ENCODE measurements at places on chromosomes 6 and 20. TPM values are rescaled to one million over a fixed set of nuclear protein-coding genes. Genes with fewer than 3 reads are reported as not detected.

- peak; percentile 73 for DNase-seq
Measured at GRCh38 chr20:10453241-10453640, 18.1 kb downstream of the SLX4IP start.

DNA sequence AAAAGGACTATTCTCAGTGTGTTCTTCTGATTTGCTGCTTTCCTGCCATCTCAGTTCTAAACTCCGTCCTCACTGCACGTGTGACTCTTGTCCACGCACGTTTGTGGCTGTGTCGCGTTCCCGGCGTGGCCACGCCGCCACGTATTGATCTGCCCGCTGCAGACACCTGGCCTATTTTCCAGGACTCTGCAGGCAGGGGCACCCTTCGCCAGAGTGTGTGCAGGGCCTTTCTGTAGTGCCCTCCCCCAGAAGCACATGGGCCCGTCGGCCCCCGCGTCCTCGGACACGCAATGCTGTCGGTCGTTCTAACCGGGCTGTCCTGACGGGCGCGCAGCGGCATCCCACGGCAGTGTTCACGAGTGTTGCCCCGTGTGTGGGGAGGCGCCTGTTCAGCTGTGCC is 87.6 kb downstream of the YTHDF1 start:
- no peak for DNase-seq

The RSPH4A gene
- total RNA-seq = not detected

The FOXF2 gene
- not detected for total RNA-seq

The STX11 gene
- total RNA-seq = not detected

The GTSF1L gene
- not detected for total RNA-seq

The SIM1 gene
- total RNA-seq = not detected

GRCh38 chr6:161261325-161261724 is 12.5 kb downstream of the AGPAT4 start:
- no peak for DNase-seq

DNA sequence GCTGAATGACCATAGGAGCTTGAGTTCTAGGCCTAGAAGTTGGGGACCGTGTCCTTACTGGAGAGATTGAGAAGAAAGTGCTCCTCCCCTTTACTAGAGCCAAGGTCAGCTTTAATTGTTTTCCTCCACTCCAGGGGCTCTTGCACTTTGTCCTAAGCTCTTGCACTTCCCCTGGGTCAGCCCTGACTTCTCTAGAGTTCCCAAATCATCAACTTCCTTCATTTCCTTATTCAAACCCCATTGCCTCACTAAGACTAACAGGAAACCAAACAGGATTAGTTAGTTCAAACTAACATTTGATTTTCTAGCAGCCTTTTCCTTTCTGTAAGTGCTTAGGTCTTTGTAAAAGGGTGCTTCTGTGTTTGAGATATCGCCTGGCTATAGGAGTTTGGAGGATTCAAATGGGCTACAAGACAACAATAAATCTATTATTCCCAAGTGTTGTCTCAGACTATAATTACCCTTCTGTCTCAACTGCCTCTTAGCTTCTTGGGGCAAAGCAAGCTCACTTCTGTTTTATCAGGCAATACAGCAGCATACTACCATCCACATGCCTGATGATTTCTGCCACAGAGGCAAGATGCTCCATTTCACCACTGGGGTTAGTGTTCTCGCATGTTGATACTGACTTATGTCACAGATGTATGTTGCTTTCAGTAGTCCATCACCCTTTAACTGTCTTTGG is 12.8 kb upstream of the DTNBP1 start:
- DNase-seq = peak; percentile 11

The FOXQ1 gene
- not detected for total RNA-seq

DNA sequence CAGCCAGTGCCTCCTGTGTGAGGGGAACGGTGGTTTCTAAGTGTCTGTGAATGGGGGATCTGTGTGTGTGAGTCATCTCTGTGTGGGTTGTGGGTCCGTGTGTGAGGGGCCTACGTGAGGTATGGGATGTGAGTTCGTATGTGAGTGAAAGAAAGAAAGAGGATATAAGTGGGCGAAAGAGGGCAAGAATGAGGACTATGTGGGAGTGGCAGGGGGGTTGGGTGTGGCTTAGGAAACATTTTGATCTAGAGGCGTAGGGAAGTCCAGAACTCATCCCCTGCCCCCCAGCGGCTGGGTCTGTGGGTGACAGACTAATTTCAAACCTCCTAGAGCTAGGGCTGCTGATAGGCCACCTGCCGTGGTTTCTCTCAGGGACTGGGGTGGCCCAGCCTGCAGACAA is 35.5 kb downstream of the DHX35 start:
- DNase-seq = peak; percentile 79

GRCh38 chr6:102746941-102747340 is 1353.4 kb downstream of the GRIK2 start:
- no peak for DNase-seq

DNA sequence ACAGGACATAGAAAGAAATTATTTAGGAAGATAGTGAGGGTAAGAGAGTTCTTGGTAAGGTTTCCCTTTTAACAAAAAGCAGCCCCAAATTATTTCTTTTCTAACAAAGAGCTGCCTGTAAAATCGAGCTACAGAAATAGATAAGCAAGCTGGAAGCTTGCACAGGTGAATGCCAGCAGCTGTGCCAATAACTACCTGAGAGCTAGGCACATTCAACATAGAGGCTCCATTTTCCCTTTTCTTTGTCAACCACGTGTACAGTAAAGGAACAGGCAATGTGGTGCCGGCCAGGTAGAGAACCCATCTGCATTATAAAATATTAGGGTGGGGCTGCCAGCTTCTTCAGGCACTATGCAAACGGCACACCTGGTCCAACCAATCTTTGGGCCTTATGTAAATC is 341.6 kb upstream of the JAG1 start:
- DNase-seq = no peak

DNA sequence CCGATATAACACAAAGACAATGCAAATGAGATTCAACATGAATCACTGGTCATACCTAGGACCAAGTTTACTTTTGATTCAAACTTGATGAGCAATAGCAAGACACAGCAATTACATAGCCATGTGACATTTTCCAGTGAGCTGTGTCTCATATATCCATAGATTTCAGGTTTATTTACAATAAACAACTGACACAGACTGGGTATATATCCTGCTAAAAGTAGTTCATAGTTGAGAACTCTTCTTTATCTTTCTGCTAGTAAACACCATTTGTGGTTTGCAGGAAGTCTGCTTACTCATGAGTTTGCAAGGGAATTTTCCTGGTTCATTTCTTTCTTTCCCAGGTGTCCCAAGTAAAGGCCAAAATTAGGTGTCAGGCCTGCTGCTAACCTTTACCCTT is 343.4 kb downstream of the KIF16B start:
- DNase-seq = no peak

The TEAD3 gene
- total RNA-seq = not detected

DNA sequence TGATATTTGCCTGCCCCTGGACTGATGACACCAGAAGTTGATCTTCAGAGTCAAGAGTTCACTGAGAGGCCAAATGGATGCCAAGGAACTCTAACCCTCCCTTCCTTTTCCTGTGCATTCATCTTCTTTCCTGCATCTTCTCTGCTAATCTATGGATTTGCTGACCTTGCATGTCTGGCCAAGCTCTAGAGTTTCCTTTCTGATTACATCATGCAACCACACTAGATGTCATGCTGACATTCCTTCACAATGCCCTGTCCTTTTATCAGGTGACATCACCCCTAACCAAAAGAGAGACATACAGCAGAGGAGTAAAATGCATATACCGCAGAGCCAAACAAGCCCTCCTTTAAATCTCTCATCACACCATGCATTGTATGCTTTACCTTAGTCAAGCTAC is 487.6 kb downstream of the TFAP2A start:
- DNase-seq = no peak

DNA sequence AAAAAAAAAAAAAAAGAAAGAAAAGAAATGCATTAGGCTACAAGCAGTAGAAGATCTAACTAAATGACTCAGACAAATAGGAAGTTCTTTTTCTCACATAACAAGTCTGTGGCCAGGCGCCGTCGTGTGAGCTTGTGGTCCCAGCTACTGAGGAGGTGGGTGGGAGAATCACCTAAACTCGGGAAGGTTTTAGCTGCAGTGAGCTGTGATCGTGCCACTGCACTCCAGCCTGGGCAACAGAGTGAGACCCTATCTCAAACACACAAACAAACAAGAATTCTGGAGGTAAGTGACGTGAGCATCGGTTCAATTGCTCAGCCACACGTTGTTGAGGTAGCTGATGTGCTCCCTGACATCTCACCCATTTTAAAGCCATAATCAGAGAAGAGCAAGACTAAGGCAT is 37.9 kb upstream of the SLC23A2 start:
- no peak for DNase-seq

The CST1 gene
- not detected for total RNA-seq

- DNase-seq = no peak
Measured at GRCh38 chr6:51265426-51265825, 446.8 kb downstream of the TFAP2B start.

The C20orf144 gene
- 0.69 TPM for total RNA-seq

The SLC22A23 gene
- not detected for total RNA-seq

The ANKRD66 gene
- total RNA-seq = not detected

- DNase-seq = no peak
Measured at GRCh38 chr6:86477500-86478148, 459.7 kb upstream of the HTR1E start.

The C6orf58 gene
- not detected for total RNA-seq

The CGA gene
- total RNA-seq = not detected

The PABPC1L gene
- total RNA-seq = 81.0 TPM

- DNase-seq = no peak
Measured at GRCh38 chr6:83231146-83231545, 38.0 kb downstream of the RWDD2A start.

GRCh38 chr20:37567671-37568588 is 40.3 kb upstream of the BLCAP start:
- no peak for DNase-seq

The ID1 gene
- total RNA-seq = 5.0 TPM

GRCh38 chr6:154223296-154223695 is 133.3 kb downstream of the IPCEF1 start:
- DNase-seq = no peak

DNA sequence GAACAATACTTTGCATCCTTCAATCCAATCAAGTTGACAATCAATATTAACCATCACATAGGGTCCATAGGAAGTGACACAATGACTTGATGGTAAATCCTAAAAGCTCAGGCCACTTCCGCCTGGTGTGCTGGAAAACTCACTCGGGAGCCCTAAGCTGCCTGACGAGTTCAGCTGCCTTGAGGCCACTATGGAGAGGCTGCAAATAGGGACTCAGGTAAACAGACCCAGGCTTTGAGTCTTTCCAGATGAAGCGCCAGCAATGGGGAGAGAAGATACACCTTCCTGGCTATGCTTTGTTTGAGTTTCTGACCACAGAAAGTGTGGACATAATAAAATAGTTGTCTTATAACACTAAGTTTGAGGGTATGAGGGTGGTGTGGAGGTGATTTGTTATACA is 112.6 kb downstream of the GPR63 start:
- DNase-seq = no peak

DNA sequence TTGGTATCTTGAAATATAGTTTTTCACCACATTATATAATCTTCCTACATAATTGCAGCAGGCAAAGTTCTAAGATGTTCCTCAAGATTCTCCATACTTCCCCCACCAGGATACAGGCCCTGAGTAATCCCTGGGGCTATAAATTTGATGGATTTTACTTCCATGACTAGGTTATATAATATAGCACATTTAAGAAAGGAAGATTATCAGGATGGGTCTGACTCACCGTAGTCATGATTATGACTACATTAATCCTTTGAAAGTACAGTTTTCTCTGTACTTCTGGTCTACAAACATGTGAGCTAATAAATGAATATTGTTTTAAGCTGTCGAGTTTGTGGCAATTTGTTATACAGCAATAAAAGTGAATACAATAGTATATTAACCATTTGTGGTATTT is 122.5 kb downstream of the MACROD2 start:
- DNase-seq = no peak

DNA sequence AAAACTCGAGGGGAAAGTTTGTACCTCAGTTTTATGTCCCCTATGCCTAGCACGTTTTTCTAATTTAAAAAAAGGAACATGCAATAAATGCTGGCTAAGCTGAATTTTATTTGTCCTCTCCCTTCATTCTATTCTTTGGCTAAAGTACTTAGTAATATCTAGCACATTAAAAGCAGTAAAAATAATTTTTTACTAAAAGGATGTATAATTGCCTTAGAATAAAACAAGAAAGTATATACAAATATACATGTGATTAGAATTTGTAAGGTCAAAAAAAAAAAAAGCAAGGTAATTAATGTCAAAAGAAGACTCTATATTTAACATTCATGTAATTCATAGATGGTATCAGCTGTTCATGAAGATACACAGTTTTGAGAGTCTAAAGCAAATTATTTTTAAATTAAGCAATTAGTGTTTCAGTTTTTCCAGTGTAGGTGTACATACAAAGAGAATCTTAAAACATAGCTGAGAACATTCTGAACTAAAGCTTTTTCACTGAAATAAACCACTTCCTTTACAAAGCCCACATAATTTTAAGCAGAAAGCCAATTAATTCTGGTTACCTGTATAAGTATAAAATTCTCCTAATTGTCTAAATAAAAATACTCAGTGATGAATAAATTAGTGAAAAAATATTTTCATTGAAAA is 32.4 kb downstream of the HBS1L start:
- DNase-seq = no peak

The CYP24A1 gene
- not detected for total RNA-seq

DNA sequence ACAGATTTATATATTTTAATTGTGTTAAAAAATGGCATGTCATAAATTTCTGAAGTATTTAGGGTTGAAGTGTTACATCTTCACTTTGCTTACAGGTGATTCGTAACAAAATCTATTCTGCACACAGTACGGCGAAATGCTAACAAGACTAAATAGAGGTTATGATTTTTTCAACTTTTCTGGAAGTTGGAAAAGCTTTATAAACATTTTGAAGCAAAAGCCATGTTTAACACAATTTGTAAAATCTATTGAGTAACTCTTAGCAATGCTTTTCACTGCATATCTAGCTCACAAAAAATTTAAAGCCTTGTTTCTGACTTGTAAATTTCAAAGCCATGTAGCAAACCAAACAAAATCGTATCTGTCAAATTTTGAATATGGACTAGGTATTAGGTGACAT is 3.3 kb downstream of the STX16 start:
- no peak for DNase-seq

The AARS2 gene
- 6.1 TPM for total RNA-seq

DNA sequence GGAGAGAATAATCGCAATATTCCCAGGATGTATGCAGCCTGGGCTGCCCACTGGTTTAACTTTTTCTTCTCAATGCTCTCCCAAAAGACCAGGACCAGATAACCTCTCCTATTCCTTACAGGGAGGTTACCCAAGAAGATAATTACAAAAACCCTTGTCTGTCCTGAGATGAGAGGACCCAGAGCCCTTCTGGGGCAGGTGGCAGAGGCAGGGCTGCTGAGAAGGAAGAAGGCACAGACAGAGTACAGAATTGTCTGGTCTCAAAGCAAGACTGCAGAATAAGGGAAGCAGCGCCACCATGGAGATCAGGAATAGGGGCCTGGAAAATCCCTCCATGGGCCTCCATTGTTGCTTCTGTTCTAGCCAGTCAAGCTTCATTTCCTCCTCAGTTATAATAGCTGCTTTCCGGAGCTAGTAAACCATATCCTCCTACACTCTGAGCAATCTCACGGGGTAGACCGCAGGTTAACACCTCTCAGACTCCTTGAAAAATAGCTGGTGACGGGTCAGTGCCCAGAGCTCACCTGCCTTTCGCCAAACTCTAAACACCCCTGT is 463 bp upstream of the HLA-DMB start:
- peak; percentile 85 for DNase-seq
